ENCODE measurements at places on chromosomes 11 and 22. TPM values are rescaled to one million over a fixed set of nuclear protein-coding genes. Genes with fewer than 3 reads are reported as not detected.
A peak's percentile ranks its signal among the peaks of the same experiment; 100 is the strongest.

- no peak for DNase-seq
Observed at GRCh38 chr11:77542296-77542695, 47.5 kb upstream of the AQP11 start.

DNA sequence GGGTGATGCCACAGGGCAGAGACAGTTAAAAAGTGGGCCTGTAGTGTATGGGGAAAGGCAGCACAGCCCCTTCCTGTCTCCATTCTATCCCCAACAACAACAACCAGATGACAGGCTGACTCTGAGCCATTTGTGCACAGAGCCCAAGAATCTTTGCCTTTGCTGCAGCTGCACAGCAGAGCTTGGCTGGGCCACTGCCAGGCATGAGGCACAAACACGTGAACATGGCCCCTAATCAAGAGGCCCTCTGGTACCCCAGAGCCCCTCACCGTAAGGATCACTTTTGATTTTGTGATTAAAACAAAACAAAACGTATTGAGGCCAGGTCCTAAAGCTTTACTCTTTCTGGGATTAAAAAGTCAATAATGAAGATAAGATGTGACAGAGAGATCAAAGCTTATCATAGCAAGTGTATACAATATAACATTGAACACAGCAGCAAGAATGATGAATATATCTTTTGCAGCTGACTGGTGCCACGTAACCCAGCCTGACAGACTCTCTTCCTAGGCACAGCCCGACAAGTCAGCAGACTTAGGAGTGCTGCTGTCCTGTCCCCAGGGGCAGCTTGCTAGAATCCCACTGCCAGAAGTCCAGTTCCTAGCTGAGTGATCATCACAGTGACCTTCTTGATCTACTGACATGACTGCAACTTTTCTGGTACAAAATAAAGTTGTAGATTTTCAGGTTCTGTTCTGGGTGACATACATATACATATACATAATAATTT, 117.8 kb downstream of the SERGEF start:
- DNase-seq: no peak

GRCh38 chr11:128553662-128554362, 33.5 kb downstream of the ETS1 start:
- peak; percentile 66 for DNase-seq

DNA sequence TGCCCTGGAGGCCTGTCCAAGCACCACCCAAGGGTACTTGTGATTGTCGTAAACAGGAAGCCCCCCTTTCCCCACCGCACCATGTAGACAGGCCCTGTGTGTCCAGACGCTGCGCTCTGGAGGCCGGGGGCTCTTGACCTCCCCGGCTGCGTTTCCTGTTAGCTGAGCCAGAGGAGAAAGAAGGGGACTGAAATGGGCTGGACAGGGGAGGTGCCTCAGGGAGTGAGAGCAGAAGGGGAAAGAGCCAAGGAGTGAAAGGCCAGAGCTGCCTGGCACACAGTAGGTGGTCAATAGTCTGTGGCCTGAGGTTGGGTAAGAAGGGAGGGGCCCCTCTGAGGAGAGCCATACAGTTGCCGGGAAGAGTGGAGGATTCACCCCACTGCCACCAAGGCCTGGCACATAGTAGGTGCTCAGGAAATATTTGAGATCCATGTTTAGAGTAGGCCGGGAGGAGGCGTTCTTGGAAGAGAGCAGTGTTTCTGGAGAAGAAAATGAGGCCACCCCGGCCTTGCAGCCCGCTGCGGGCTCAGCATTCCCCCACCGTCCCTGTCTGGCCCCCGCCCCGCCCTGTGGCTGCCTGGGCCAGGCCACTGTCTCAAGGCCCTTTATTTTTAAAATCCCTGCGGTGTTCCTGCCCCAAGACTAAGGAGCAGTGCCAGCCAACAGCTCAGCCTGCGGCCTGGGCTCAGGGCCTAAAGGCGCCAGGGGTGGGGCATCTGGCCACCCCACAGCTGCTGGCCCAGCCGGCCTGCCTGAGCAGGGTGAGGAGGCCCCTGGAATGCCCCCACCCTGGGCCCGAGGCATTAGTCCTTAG, 13.6 kb upstream of the CDC42EP1 start:
- DNase-seq: no peak

DNA sequence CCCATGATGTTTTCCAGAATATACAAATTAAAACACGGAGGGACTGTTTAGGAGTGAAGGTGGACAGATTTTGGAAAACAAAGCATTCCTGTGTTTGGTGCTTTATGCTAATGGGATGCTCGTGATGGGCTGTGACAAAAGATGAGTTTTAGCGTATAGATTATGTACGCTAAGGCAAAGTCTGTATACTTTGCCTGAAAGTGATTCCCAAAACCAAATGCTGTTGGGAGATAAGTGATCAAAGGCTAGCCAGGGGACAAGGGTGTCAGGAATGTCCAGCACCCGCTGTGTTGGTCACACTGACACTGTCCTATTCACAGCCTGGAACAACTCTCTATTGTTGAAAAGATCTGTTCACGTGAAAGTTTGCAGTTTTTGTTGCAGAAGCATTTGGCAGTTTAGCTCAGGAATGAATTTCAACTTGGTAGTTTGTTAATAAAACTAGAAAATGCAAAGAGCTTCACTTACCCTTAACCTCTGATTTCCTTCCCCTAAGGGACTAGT, 1.5 kb downstream of the JAM3 start:
- no peak for DNase-seq

GRCh38 chr11:88206751-88207150, 31.5 kb upstream of the RAB38 start:
- DNase-seq: no peak

- peak; percentile 87 for DNase-seq
Observed at GRCh38 chr11:18775492-18776292, 15.9 kb downstream of the PTPN5 start.

GRCh38 chr11:126585388-126585773, 229.9 kb downstream of the ST3GAL4 start:
- no peak for DNase-seq

DNA sequence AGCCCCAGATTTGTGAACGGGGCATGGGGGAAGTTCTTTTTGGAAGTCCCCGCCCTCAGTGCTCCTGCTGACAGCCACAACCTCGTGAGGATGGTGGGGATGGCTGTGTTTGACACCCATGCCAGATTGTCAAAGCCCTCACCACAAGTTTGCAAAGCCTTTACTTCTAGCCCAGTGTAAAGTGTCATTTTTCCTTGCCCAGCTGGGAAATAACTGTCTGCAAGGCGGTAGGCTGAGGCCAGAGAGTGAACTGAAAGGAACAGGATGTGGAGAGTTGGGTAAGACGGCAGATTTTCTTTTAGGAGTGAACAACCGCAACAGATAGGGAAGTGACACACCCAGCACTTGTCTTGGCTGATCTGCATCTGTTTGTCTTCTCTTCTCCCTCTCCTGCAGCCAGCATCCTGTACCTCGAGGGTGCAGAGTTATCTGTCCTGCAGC, 13.6 kb downstream of the IL17RA start:
- no peak for DNase-seq

- peak; percentile 84 for DNase-seq
Observed at GRCh38 chr22:23152238-23153114, 7.2 kb downstream of the RAB36 start.

DNA sequence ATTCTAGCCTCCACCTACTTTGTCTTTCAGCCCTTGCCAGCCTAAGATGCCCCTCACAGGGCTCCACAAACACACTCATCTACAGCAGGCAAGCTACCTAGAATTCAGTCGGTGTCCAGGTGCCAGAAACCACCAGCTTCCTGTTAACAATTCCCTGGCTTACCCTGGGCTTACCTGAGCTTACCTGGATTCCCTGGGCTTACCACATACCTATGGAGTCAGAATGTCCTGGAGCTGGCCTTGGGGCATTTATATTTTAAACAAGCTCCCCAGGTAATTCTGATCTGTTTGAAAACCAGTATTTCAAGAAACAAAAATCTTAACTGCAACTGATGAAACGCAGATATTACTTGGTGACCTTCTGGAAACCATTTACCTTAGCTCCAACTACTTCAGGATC, 123.6 kb downstream of the SLC1A2 start:
- no peak for DNase-seq

DNA sequence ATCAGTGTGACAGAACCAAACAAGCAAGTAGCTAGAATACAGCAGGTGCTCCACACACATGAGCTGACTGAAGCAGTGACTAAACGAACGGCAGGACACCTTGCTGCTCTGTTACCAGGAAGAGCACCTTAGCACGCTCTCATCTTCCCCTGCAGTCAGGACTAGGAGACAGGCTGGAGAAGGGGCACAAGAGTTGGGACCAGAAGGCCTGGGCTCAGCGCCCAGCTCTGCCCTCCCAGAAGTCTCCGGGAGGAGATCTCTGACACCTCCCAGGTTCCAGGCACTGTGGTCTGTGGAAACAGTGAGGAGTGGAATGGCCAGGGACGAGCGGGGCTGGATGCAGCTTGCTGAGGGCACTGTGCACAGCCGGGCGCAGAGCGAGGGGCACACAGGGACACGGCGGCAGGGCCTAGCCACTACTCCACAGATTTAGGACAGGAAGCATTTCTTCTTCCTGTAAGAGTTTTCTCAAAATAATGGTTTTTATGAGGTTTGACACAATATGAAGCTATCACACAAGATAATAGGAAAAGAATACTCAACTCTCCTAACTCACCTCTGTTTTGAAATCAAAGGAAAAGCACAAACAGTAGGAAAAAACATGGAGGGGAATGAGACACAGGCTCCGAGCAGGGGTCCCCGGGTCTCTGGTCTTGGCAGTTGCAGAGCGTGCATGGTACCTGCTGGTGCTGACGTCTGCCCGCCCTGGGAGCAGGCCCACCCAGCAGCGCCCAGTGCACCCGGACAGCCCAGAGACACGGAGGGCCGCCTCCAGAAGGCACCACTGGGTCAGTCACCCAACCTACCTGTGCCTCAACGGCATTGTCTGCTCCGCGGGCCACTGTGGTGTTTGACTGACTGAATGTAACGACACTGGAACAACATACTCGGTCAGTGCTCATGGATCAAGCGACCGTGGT, 67.6 kb downstream of the NCAPD3 start:
- no peak for DNase-seq

DNA sequence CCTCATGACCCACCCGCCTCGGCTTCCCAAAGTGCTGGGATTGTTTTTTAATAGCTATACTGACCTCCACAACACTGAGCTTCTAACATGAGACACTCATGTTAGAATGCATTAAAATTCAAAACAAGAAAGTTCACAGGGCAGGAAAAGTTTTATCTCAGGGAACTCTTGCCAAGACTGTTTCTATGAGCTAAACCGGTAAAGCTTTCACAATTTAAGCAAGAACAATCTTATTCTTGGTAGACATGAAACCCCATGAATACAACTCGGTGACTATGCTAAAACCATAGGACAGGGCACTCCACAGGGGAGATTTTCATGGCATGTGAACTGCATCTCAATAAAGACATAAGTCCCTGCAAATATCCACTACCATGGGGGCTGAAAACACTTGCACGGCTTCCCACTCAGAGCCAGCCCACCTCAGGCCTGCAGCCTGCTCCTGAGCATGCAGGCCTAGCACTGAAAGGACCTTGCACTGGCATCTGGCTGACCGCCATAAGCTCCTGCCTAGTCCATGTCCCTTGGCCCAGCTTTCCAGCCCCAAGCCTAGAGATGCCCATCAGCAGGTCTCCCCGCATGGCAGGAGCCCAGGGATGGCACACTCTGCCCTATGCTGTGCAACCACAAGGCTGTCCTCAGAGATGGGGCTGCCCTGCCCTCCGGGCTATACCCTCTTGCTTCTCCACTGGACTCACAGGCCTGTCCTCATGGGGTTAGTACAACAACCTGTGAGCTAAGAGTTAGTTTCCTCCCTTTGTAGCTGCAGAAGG, 58.4 kb downstream of the DGCR2 start:
- DNase-seq: no peak

DNA sequence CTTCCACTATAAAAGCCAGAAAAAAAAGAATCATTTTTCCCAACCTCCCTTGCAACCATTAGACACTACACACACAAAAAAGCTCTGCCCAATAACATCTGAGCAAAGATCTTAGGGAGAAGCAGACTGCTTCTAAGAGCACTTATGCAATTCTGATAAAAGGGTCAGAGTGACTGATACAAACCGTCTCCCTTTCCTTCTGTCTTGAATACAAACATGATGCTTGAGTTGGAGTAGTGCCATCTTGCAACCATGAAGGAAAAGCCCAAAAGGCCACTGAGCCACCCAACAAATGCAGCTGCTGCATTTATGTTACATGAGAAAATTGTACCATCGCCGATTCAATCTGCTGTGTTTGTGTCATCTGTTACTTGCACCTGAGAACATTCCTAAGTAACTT, 47.6 kb upstream of the EED start:
- DNase-seq: no peak

DNA sequence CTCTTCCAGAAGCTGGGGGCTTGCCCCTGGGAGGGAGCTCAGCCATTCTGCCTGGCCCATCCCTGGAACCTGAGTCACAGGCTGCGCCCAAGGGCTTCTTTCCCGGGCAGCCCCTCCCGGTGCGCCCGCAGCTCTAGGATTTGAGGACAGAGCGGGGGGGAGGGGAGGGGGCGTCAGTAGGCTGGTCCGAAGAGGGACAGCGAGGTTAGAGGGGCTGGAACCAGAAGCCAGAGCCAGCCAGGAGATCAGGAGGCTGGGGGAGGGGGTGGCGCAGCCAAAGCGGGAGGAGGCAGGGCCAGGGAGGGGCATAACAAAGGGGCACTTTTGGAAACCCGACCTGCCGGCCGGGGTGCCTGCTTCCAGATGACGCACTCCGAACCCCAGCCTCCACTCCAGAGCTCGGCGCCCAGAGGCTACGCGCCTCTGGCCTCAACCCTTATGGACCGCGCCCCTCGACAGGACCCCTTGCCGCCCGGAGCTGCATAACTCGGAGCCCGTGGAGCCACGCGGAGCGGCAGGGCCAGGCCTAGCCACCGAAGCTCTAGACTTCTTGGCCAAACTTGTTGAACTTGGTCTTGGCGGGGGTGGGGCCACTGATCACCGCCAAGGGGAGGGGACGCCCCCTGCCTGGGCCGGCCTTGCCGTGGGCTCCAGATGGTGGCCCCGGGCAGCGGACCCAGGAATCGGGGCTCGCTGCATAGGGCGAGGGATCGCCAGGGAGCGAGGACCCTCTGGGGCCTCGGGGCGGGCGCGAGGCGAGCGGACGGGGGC, 744 bp downstream of the PACSIN3 start:
- no peak for DNase-seq

- DNase-seq: no peak
Observed at GRCh38 chr22:26431261-26431995, 2.4 kb downstream of the ASPHD2 start.

- DNase-seq: no peak
Observed at GRCh38 chr11:88183233-88183632, 8.0 kb upstream of the RAB38 start.

GRCh38 chr11:93814966-93815633, 31.0 kb downstream of the MED17 start:
- no peak for DNase-seq

GRCh38 chr22:38040953-38041759, 16.0 kb upstream of the PICK1 start:
- DNase-seq: no peak

- DNase-seq: peak; percentile 85
Observed at GRCh38 chr11:63635762-63636465, 21.7 kb upstream of the PLAAT3 start.

Gene WEE1
- total RNA-seq: 74.0 TPM

Gene NELL1
- total RNA-seq: 0.25 TPM

Gene TNKS1BP1
- total RNA-seq: 21.9 TPM

Gene ZP1
- total RNA-seq: not detected

Gene KRTAP5-8
- not detected for total RNA-seq

Data from Karpas-422 (cell line).